ENCODE measurements at places on chromosomes 12 and 14.

DNA sequence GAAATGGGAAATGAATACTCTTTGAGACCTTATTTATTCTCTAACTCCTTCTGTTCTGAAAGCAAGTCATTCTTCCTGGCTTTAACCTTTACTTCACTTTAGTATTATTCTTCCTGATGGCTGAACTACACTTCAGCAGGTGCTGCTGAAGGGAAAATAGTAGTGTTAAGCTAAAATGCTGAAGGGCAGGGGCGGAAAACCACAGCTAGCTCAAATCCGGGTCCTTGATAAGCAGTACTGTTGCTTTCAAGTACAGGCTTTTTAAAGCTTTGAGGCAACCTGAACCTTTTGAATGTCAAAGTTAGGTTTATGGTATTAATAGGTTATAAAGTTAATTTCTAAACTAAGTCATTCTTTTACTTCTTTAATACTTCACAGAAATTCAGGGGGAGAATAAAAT, 10.7 kb downstream of the CCDC196 start:
- no peak for DNase-seq

DNA sequence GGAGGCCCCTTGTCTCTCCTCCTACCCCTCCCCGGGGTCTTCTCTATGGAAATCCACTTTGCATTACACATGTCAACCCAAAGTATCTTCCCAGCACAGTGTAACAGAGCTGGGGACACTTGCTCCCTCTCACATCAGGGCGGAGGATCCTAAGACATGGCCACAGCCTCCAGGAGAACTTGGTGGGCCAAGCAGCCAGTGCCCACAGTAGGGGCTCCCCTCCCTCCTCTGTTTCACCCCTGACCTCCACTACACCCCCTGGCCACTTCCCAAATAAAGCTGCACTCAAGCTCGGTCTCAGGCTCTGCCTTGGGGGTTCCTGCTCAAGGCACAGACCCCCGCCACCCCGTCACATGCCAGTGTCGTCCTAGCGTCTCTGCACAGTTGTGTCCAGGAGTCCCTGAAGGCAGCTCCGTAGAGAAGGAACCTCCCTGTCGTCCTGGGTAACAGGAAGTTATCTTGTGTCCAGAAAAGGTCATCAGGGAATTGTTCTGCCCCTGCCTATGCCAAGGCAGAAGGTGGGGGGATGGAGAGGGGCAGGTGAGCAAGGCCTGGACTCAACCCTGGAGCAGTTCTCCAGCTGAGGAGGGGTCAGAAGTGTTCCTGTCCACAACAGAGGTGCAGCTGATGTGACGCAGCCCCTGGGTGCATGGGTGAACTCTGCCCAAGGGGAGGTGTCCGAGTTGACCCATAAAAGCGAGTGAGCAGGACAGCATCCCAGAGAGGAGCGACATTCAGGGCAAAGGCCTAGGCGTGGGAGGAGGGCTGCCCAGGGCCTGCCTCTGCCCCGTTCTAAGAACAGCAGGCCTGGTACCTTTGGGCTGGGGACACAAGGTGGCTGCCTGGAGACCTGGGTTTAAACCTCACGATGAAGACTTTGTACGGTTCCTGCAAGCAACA, 25.5 kb downstream of the DIO3 start:
- no peak for DNase-seq

DNA sequence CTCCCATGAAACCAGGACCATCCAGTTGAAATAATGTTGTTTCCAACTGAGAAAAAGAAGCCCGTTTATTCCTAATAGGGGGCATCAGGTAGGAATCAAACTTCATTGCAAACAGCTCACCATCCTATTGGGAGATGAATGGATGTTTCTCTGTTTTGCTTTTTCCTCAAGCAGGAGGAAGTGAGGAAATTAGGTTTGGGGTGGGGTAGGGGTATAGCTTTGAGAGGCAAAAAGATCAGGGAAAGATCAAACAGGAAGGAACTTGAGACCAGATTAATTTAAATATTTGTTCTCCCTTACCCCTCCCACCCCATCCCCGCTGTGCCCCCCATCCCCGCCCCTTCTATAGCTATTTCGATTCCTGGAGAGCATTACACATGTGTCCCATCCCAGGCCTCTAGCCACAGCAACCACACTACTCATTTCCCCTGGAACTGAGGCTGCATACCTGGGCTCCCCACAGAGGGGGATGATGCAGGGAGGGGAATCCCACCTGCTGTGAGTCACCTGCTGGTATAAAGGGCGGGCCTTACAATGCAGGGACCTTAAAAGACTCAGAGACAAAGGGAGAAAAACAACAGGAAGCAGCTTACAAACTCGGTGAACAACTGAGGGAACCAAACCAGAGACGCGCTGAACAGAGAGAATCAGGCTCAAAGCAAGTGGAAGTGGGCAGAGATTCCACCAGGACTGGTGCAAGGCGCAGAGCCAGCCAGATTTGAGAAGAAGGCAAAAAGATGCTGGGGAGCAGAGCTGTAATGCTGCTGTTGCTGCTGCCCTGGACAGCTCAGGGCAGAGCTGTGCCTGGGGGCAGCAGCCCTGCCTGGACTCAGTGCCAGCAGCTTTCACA, at the start of gene IL23A:
TSS of gene IL23A (plus strand) at position 577 of the 850 bp plus-strand sequence. CDS start at position 738, 161 bp downstream.
- DNase-seq, result peak; percentile 53

- DNase-seq, result peak; percentile 30
These were observed 1.0 kb downstream of the NACA start for GRCh38 chr12:56723889-56724700.

- no peak for DNase-seq
These were observed 59.6 kb upstream of the EEA1 start for GRCh38 chr12:92988622-92989130.

GRCh38 chr12:128857133-128857763, 4.0 kb downstream of the GLT1D1 start:
- peak; percentile 76 for DNase-seq

DNA sequence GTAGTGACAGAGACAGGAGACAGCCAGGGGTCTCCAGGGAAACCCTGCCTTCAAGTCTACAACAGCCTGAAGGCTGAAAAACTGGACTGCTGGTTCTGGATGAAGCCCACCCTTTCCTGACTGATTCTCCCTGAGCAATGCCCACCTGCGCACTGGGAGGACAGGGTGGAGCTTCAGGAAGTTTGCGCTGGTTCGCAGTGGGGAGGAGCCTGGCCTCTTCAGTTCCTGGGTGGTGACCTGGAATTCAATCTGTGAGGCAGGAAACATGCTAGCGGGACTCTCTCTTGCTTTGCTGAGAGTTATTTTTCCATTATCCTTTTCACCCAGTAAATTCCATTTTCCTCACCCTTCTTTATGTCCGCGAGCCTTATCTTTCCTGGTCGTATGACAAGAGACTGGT, 600.8 kb downstream of the TRHDE start:
- no peak for DNase-seq

GRCh38 chr14:72711936-72712335, 182.0 kb downstream of the DPF3 start:
- DNase-seq, result no peak

DNA sequence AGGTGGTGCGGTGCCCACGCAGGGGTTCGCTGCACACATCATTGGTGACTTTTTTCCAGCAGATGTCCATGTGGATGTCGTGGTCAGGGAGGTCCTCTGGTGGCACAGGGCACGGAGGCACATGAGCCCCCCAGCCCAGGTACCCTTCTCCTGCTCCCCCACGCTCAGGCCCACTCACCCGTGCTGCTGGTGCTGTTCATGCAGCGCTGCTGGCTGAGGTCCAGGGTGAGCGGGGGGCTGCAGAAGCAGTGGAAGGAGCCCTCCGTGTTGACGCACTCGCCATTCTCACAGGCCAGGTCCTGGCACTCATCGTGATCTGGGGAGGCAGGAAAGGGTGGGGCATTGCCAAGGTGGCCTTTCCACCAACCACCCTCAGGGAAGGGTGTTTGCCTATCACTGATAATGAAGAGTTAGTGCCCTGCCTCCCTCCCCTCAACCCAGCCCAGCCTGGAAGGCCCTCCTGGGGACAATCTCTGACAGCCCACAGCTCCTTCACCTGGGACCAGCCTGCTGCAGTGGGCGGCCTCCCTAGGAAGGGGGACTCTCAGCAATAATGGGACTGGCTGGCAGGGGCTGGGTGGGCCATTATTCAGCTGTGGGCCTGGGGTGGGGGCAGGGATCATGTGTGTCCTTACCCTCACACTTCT, 9.8 kb downstream of the ISCA2 start:
- DNase-seq, result no peak

DNA sequence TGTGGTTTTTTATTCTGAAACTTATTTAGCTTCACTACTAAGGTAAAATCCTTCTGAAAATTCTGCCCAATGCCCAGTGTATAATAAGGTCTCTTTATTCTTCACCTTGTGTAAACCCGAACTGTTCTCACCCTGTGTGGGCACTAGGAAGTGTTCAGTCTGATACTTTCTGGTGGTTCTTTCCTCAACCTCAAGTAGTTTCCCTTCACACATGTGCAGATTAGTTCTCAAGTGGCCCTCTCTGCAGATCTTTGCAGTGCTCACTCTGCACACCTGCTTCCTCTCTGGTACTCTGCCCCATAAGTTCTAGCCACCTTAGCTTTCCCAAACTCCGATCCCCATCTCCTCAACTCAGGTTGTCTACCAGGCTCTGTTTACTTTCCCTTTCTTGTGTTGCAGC, 61.6 kb downstream of the RAD51B start:
- no peak for DNase-seq

DNA sequence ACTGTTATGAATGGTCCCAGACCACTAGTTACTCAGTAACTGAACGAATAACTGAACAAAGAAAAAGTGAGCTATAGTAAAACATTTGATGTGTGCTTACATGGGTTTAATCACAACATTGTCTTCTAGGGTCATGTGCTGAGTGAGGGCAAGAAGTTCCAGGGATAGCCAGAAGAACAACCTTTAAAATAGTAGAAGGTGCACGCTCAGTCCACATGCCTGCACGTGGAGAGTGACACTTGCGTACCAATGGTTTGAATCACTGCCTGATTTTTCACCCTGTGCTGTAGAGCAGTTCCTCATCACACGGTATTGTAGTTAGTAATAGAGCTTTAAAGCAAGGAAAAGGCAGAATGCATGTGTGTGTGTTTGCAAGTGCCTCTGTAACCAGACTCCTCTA, 224.2 kb downstream of the EGLN3 start:
- no peak for DNase-seq

- no peak for DNase-seq
These were observed 3.4 kb upstream of the FBXO34 start for GRCh38 chr14:55267820-55268219.

DNA sequence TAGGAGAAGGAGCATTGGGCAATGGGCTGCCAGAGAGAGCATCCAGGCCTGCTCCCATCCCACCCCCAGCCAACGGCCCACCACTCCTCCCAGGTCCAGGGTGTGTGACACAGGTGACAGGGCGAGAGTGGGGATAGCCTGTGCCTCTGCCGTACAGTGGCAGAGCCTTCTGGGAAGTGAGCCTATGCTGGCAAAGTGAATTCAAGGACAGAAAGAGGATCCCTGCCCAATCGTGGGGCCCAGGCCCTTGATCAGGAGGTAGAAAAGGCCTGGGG, 553 bp upstream of the KRT79 start:
- DNase-seq, result no peak

DNA sequence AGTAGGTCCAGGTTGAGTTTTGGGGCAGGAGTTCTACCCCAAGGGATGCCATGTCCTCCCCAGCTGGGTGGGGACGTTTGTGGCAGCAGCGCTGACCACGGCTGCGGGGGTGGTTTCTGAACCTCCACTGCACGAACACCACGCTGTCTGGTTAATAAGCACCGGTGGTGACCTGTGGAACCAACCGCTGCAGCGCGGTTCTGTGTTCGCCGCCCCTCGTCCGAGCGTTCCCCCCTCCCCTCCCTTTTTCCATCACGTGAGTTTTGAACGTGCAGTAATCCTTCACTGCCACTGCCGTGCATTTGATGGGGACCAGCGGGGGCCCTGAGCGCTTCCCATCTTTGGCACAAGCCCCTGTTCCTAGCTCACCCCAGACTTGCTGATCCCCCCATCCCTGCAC, 6.4 kb upstream of the ADSS1 start:
- no peak for DNase-seq

- peak; percentile 98 for DNase-seq
These were observed at the start of gene LTBR for GRCh38 chr12:6383572-6384498. Gene LTBR (plus strand): TSS chr12:6384162. CDS start chr12:6384359, 197 bp downstream.

DNA sequence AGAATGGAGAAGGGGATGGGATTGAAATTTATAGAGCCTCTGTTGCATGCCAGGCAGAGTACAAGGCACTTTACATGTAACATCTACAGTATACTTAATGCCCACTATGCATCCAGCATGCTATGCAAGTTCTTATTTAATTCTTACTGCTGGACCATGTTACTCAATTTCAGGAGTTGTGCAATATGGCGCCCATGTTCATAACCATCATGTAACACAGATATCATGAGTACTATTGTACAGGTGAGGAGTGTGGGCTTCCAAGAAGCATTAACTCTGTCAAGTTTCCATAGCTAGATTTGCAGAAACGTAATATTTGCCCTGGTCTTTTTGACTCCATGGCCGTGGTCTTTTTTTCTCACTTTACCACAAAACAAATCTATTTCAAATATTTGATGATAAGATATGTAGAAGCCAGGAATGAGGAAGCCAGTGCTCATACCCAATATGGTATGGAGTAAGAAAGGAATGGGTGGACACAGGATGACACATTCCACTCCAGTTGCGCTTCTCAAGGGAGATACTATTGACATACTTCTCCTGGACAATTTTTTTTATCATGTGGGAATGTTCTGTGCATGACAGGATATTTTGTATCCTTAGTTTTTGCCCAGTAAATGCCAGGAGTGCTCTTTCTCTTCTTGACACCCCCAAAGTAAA, 191.8 kb downstream of the C12orf75 start:
- no peak for DNase-seq

DNA sequence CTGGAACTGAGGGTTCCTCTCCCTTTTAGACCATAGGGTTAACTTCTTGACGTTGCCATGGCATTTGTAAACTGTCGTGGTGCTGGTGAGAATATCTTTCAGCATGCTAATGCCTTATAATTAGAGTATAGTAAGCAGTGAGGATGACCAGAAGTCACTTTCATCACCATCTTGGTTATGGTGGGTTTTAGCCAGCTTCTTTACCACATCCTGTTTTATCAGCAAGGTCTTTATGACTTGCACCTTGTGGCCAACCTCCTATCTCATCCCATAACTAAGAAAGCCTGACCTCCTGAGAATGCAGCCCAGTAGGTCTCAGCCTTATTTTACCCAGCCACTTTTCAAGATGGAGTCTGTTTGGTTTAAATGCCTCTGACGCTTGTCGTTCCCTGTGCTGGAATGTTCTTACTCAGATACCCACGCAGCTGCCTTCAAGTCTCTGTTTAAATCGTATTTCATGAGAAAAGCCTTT, 44.2 kb downstream of the BBS10 start:
- no peak for DNase-seq

DNA sequence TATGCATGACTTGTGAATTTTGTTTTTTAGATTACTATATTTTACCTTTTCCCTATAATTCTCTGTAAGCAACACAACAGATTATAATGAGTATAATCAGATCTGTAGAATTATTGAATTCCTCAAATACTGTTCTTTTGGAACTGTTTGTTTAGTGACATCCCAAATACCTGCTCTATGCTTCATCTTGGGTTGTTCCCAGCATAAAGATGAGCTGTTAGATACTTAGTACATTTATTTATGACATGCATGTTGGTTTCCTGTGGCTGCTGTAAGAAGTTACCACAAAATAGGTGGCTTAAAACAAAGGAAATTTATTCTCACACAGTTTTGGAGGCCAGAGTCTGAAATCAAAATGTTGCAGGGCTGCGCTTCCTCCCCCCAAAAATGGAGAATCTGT, 78.4 kb downstream of the PTPRR start:
- DNase-seq, result no peak

GRCh38 chr14:53328841-53329240, 175.7 kb upstream of the DDHD1 start:
- DNase-seq, result no peak

Data from suppressor macrophage treated with lipopolysaccharide for 1 hour (primary cell).